ENCODE measurements at places on chromosomes 11 and 22.

GRCh38 chr22:26604368-26604767 is 13.5 kb downstream of the CRYBB1 start:
- DNase-seq = no peak

DNA sequence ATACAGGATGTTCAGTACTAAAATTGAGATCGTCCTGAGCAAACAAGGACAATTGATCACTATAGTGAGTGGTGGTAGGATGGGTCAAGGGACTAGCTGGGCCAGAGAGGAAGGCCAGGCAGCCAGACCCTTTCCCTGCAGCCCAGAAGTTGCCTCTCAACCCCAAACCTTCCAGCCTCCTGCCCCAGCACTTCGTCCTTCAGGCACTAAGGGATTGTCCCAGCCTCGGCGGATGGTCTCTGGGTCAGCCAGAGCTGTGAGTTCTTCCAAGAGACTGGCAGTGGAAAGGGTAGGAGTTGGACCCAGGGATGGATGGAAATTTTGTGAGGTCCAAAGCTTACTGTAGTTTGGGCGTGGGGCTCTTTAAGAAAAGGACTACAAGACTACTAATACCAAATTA is 3.6 kb upstream of the LMO1 start:
- DNase-seq = no peak

- no peak for DNase-seq
These were observed 129.7 kb downstream of the TRIM44 start for GRCh38 chr11:35792148-35792845.

DNA sequence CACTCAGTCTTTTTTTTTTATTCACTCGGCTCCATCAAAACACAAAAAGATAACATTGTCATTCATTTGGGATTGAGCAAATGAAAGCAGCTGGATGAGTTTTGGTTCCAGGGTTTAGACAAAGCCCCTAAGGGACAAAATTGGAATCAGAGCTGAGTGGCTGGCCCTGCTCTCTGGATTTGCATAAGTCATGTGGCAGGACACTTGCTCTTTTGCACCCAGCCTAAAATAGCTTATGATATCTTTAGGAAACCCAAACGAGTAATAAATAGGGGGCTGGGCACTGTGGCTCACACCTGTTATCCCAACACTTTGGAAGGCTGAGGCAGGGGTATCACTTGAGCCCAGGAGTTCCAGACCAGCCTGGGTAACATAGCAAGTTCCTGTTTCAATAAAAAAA is 11.0 kb upstream of the TMEM121B start:
- DNase-seq = no peak

DNA sequence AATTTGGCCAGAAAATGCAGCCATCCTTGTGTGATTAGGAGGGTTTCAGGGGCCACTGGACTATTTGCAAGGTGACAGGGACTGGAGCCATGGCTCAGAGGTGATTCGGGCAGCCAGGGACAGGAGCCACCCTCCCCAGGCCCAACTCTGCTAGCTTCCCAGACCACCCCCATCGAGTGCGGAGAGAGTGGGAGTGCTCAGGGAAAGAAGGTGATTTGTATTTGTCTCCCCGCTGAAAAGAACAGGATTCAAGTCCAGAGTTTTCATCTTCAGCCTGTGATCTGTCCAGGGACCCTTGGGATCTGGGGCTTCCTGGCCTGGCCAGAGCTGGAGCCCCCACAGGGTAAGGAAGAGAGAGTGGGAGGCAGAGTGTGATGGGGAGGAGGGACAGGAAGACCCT is 22.4 kb upstream of the TEF start:
- DNase-seq = no peak

GRCh38 chr22:44584256-44584902 is 86.3 kb upstream of the RTL6 start:
- DNase-seq = no peak

GRCh38 chr11:9754010-9754471 is 90.2 kb downstream of the SWAP70 start:
- no peak for DNase-seq

DNA sequence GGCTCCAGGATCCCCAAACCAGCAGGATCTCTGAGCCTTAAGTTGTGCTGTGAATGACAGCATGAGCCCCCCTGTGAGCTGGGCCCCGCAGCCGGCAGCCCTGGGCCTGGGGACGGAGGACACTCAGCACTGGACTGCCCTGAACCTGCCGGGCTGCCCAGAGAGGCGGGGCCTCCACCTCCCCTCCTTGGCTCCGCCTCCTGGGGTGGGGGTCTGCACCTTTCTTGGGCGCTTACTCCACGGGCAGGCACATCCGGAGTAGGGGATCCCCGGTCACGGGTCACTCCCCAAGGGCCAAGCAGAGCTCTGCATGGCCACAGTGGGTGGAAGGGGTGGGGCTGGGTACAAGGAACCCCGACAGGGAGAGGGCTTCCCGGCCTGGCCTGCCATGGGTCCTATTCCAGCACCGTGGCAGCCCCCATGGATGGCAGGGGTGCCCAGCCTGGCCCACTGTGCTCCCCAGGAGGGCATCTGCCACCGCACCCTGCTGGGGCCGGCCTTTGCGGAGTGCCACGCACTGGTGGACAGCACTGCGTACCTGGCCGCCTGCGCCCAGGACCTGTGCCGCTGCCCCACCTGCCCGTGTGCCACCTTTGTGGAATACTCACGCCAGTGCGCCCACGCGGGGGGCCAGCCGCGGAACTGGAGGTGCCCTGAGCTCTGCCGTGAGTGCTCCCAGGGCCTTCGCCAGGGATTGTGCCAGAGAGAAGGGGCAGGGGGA is 5.4 kb downstream of the MUC5B start:
- no peak for DNase-seq

- no peak for DNase-seq
These were observed 368.7 kb upstream of the TENM4 start for GRCh38 chr11:79809487-79809886.

GRCh38 chr22:41779929-41780505 is 20.5 kb upstream of the CCDC134 start:
- DNase-seq = no peak

DNA sequence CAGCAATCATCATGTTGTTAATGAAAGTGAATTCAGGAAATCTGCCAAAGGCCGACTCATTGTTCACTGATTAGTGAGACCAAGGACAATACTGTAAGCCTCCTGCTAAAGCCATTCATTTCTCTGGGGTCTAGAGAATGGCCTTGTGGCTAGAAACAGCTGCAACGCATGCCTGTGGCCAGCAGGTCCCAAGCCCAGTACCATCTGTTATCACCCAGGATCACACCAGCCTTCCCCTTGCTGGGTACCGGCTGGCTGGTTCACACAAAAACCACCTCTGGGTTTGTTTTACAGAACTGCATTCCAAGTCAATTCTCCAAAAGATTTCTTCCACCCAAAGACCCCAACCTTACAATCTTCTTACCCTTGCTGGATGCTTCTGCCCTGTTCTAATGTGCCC is 1.1 kb downstream of the PLAAT5 start:
- DNase-seq = no peak

GRCh38 chr11:2776351-2777061 is 76.7 kb upstream of the KCNQ1OT1 start:
- no peak for DNase-seq

DNA sequence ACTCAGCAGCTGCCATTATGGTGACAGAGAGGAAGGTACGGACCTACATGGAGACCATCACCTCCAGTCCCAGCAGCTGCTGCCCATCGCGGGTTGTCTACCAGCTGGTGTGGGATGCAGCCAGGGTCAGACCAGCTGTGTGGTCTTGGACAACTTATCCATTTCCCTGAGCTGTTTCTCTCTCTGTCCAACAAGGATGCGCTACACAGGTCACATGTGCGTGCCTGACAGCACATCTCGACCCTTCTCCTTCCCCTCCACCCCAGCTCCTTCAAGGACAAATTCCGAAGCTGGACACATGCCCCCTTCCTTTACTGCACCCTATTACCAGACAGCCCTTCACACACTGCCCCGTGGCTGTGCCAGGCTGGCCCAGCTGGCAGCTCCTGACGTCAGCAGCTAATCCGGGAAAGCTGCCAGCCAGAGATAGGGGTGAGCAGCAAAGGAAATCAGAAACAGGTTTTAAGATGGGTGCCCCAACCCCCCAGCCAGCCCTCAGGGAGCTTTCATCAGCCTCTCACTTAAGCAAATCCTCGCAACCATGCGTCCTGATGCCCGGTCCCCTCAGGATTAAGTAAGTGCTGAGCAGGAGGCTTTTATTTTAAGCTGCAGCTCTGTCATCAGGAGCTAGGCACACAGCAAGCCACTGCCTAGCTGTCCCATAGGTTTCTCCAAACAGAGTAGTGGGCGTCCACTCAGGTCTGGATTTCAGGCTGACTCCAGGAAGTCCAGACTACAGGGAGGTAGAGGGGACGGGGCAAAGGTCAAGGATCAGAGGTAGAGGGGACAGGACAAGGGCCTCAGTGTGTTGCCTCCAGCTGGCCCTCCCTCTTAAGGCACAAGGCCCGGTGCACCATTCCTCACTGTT is 20.3 kb downstream of the TEF start:
- DNase-seq = peak; percentile 36

GRCh38 chr22:25702040-25702439 is 39.9 kb upstream of the MYO18B start:
- DNase-seq = no peak

- no peak for DNase-seq
These were observed 1151.2 kb upstream of the CCDC90B start for GRCh38 chr11:84437071-84437980.

DNA sequence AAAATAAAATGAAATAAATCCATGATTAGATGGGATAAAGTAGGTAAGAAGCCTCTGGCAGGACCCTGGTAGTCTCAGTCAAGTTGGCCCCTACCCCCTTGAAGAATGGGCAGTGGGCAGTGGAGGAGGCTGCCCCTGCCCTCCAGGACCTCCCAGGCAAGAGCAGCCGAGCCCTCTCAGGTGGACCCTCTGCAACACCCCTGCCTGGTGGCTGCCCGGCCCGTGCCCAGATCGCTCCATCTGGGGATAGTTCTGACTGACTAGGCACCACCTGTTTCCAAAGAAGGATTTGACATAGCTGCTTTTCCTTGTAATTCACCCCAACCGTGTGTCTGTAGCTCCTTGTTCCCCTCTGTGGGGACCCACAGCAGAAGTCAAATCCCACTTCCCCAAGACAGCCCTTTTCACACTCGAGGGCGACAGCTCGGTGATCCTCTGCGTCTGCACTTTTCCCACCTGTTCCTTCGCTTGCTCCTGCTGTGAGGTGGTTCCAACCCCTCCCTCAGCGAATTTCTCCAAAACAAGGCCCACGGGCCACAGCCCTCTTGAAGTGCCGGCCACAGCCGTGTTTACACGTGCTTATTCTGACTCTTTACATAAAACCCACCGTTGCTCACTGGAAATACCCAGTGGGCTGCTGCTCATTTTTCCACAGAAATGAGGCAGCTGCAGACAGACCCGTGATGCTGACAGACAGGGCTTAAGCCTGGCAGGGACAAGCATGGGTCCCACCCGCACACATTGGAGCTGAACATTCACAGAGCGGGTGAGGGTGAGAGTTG is 5.5 kb upstream of the TMPRSS13 start:
- no peak for DNase-seq

DNA sequence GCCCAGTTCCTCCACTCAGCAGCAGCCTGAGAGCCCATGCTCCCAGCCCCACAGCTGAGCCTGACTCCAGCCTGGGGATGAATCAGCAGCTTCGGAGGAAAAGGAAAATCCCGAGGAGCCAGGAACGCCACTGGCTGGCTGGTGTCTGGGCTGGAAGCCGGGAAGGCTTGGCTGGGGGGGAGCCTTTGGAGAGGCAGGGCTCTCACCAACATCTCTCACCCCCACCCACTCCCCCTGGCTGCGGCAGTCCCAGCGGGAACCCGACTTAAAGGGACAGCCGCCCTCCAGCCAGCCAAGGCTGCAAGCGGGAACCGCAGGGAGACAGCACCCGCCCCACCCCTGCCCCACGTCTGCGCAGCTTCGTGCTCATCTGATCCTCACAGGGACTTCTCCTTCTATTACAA is 28.4 kb downstream of the KIAA0930 start:
- DNase-seq = peak; percentile 55

DNA sequence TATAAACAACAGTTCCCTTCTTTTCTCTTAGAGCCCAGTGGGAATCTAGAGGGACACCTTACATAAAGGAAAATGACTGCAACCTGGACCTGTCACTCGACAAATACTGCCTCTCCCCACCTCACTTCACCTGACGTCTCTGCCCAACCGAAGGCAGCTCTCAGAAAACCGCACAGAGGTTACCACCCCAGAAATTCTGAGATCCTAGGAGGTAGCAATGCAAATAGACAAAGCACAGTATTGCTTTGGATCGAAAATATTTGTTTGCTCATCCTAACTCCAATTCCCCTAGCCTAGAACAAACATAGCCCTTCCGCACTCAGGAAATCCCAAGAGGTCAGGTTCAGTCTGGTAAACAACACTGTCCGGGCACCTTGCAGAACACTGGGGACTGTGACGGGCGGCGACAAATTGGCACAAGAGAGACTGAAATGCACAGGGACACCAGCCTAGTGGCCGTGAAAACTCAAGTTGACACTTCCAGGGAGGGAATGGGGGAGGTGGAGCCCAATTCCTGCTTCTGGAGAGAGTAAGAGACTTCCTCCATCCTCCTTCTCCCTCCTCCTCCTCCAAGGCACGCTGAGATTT is 420 bp upstream of the TRIM44 start:
- DNase-seq = no peak

- DNase-seq = peak; percentile 51
These were observed 23.2 kb downstream of the IFITM10 start for GRCh38 chr11:1727096-1727690.

DNA sequence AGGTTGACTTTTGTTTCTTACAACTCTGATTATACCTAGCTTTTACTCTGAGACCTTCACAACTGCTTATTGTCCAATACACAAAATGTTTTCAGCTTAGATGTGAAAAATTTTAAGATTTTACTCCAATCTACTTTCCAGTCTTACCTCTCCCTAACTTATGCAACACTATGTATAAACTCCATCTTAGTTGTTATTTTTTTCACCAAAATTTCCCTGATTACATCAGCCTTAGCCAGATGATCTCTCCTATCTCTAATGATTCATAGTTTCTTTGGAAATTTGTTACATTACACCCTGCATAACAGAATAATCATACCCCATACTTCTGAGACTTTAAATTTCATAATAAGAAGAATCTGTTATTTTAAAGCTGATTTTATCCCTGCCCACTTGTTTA is 621.0 kb upstream of the ANO3 start:
- DNase-seq = no peak

DNA sequence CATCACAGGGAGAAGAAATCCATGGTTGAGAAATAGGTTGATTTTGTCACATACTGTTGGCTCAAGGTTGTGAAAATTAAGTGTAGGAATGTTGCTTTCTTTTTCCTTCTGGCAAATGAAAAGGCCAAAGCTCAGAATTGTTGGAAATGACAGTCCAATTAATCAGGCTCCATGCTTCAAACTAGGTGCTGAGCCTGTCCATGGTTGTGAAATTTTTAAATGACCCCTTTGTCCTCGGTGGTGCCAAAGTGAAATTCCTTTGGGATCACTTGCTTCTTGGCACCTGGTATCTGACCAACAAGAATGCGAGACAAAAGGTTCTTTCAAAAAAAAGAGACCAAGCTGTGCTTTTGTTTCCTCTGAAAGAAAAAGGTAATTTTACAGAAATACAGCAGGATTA is 451.9 kb downstream of the ETS1 start:
- DNase-seq = no peak

DNA sequence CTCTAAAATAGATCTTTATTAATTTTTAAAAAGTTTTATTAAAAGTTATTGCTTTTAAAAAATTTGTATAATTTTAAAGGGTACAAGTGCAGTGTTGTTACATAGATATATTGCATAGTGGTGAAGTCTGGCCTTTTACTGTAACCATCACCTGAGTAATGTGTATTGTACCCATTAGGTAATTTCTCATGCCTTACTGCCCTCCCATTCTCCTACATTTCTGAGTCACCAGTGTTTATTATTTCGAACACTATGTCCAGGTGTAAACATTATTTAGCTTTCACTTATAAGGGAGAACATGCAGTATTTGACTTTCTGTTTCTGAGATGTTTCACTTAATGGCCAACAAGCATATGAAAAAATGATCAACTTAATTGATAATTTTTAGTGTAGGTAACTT is 2.3 kb downstream of the OR51G1 start:
- DNase-seq = no peak
